A549 (cell line): ENCODE measurements at places on chromosomes 5 and 9.

GRCh38 chr9:125246261-125246667 lies 5.1 kb upstream of the HSPA5 start:
- DNase-seq: no peak

DNA sequence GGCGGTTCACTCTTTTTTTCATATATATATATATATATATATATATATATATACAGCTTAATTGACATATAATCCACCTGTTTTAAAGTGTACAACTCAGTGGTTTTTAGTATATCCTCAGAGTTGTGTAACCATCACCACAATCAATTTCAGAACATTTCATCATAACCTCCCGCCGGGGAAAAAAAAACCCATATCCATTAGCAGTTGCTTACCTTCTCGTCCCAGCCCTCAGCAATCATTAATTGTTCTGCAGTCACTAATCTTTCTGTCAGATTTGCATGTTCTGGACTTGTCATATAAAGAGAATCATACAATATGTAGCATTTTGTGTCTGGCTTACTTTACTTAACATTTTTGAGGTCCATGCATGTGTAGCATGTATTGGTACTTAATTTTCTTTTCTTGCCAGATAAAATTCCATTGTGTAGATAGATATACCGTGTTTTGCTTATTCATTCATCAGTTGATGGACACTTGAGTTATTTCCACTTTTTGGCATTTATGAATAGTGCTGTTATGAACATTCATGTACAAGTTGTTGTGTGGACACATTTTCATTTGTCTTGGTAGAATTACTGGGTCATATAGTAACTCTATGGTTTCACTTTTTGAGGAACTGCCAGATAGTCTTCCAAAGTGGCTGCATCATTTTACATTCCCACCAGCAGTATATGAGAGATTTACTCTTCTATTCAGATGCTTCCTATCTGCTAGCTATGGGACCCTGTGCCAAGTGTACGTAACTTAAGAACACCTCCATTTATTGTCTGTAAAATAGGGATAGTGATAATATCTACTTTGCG lies 3.5 kb upstream of the RNF145 start:
- no peak for DNase-seq

DNA sequence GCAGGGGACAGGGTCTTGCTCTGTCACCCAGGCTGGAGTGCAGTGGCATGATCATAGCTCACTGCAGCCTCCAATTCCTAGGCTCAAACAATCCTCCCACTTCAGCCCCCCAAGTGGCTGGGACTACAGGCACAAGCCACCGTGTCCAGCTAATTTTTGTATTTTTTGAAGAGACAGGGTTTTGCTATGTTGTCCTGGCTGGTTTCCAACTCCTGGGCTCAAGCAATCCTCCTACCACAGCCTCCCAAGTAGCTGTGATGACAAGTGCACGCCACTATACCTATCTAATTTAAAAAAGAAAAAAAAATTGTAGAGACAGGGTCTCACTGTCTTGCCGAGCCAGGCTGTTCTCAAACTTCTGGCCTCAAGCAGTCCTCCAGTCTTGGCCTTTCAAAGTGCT lies 31.6 kb upstream of the LECT2 start:
- DNase-seq: no peak

DNA sequence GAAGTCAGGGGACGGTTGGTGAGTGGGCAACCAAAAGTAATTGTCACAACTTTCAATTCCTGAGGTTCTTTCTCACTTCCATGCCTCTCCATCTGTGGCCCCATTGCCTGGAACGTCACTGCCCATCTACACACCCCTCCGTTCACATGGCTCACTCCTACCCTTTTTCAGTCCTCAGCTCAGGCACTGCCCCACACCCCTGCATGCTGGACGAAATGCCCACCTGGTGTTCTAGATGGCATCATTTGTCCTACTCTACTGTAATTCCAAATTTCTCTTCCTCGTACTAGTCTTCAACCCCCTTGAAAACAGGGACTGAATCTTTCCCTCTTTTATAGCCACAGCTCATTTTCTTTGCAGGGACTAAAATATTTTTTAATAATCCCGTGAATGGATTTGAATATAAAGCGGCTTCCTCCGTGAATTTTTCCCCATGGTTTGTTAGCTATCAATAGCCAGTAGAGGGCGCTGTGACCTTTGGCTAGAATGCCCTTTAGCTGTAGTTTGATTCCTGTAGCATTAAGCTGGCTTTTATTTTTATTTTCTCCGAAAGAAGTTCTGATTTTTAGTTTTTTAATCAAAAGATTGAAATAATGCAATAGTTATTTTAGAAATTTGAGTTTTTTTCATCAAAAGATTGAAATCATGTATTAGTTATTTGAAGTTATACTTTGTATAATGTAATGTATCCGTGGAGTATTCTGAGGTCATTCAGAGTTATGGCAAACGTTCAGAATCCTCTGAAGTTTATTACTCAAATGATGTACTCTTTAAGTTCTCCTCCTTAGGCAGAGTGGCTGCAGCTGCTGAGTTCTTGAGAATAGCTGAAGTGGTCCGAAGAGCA lies 232.1 kb downstream of the SH3GL2 start:
- DNase-seq: peak; percentile 17

DNA sequence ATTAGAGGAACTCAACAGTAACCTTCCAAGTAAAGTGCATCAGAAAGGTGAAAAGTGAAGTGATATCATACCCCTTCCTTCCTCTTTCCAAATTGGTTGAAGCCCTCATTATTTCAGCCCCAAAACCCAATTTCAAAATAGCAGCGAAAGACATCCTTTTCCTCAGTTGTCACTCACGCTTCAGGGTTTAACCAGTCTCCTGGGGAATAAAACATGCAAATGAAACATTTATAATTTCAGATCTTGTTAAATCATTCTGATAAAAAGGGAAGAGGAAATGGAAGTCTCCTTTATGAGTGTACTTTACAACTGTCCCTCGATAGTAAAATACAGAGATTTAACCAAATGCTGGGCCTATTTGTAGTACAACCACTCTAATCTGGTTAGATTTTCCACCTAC lies 22.5 kb downstream of the TRPM6 start:
- DNase-seq: no peak

DNA sequence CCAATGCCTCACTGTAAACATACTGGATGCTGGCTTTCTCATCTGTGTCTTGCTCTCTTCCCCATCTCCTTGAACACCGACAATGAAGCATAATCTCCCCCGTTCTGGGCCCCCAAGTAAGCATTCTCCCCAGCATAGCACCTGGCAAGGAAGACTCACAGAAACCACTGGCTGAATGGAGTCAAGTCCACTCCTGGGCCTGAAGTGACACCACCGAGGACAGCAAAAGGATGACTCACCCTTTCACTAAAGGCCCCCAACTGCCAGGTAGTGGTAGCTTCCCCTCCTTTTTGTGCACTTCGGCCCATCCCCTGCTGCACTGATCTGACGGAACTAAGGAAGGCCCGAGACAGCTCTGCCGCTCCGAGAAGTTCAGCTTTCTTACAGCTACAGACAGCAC lies 9.4 kb downstream of the VDAC1 start:
- no peak for DNase-seq

DNA sequence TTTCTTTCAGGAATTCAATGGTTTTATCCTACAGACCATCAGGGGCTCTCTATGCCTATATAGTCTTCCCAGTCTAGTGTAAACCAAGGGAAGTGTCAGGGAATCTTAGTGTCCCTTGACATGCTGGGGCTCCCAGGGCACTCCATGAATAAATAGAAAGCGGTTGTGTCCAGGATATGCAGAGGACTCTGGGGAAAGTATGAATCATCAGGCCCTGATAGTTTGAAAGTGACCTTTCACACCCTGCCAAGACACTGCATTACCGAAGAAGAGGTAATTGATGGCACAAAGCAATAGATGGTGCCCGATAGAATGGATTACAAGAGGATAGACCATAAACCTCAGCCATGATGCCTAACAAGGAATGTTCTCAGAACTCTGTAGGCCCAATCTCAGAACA lies 163.3 kb upstream of the DAPK1 start:
- no peak for DNase-seq

GRCh38 chr9:69513141-69513820 lies 158.9 kb downstream of the APBA1 start:
- DNase-seq: no peak

- no peak for DNase-seq
Measured at GRCh38 chr5:4081466-4081865, 485.8 kb downstream of the IRX1 start.

GRCh38 chr5:129398026-129398678 lies 61.9 kb upstream of the ADAMTS19 start:
- DNase-seq: no peak

GRCh38 chr9:136602193-136602885 lies 56.5 kb upstream of the NOTCH1 start:
- DNase-seq: no peak

DNA sequence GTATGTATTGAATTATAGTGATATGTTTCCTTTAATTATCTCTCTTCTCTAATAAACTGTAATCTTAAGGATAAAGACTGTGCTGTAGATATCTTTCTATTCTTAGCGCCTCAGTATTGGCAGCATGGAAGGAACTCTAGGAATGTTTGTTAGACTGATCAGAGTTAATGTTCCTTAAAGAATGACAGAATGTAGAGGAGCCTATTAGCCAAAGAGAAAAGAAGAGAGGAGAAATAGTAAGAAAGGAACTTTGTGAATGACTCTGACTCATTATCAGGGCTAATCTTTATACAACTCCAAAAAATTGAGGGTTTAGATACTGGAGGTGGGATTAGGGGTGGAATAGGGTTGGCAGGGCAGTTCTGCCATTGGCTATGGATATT lies 59.0 kb upstream of the NUDT12 start:
- no peak for DNase-seq

GRCh38 chr5:150410524-150411244 lies 2.0 kb downstream of the CD74 start:
- DNase-seq: peak; percentile 76

- DNase-seq: no peak
Measured at GRCh38 chr5:31268686-31269085, 75.2 kb downstream of the CDH6 start.

DNA sequence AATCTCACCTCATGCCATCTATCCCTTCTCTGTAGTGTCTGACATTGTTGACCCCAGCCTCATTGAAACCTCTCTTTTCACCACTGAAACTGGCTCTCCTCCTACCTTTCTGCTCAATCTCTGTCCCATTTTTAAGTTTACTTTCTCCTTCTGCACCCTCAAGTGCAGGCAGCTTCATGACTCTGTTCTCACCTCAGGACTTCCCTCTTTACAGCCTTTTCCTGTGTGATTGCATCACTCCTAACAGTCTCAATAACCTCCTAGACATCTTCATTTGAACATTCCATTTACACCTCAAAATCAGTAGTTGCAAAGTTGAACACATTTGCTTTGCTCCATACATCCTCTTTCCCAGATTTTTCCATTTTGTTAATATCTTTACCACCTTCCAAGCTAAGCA lies 172.1 kb downstream of the RASEF start:
- no peak for DNase-seq

- DNase-seq: peak; percentile 13
Measured at GRCh38 chr9:119365291-119366027, 3.8 kb downstream of the BRINP1 start.

DNA sequence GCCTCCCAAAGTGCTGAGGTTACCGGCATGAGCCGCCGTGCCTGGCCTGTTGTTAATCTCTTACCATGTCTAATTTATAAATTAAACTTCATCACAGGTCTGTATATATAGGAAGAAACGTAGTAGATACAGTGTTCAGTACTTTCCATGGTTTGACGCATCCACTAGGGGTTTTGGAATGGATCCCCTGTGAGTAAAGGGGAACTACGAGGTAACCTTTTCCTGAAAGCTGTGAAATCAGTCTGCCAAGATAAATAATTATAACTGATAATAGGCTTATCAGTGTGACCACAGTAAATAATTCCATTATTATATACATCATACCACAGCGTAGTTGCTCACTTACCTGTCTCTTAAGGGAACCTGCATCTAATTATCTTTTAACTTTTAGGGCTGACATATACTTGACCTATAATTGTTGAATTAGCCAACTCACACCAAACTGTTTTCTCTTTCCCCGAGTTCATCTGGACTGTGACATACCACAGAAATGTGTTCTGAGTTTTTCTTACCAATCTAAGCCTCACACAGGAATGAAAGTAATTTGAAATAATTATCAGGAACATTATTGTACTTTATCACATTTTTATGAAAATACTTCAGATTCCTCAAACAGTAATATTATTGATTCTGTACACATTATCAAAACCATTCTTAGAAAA lies 42.9 kb downstream of the DAPK1 start:
- DNase-seq: no peak

DNA sequence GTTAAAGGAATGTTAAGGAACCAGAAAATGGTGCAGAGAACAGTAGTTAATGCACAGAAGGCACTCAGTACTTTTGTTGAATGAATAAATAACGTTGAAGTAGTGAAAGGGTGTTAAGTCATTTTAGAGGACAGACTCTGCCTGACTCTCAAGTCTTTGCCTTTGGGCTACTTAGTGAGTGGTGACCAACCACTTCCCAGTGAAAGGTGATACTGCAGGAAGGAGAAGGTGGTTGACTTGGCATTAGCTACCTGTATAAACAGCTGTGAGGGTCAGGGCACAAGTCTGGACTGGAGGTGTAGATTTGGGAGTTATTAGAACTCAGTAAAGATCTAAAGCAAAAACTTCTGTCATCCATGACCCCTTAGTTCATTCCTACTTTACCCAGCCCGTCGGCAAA lies 4.9 kb upstream of the SHB start:
- no peak for DNase-seq

DNA sequence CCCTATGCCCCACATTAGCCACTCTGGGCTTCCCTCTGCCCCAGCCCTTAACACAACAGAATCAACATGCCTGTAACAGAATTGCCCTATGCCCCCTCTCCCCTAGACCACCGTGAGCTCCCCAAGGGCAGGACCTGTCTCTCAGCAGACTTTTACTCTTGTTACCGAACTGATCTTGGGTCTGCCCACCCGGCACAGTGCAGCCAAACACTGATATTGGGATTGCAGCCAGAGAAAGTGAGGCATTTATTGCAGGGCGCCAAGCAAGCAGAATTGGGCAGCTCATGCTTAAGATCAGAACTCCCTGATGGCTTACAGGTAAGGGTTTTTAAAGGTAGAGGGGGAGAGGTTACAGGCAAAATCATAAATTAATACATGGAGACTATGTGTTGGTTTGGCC lies 33.5 kb upstream of the KCNIP1 start:
- DNase-seq: no peak

DNA sequence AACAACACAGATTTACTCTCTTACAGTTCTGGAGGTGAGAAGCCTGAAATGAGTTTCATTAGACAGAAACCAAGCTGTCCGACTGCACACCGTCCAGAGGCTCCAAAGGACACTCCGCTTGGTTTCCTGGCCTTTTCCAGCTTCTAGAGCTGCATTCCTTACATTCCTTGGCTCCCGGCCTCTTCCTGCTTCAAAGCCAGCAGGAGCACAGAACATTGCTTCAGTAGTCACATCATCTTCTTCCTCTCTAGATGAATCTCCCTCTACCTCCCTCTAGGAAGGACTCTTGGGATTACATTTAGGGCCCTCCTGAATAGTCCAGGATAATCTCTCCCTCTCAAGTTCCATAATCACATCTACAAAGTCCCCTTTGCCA lies 213.3 kb downstream of the CDK5RAP2 start:
- peak; percentile 89 for DNase-seq

DNA sequence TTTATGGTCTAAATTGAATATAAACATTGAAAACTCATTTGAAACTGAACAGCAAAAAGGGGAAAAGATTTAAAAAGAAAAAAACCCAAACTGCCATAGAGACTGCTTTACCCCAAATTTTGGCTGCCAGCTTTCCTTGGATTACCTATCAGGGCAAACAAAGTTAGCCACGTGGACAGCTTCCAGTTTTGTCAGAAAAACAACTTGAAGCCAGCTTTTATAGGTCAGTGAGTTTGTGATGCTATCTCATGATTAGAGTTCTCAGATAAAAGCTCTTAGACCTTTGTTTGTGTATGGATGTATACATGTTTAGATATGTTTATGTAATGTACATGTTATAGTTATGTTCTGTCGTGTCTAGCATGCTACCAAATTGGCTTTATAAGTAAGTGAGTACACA lies 16.1 kb downstream of the FBP2 start:
- DNase-seq: no peak
